ENCODE measurements at places on chromosomes 1 and 21. TPM values are rescaled to one million over a fixed set of nuclear protein-coding genes. Genes with fewer than 3 reads are reported as not detected.

C1orf167 gene
- not detected for polyA plus RNA-seq

FASLG gene
- polyA plus RNA-seq = not detected

FNDC5 gene
- polyA plus RNA-seq = 214 TPM

FAM163A gene
- not detected for polyA plus RNA-seq

FMO3 gene
- not detected for polyA plus RNA-seq

BRINP3 gene
- 10.5 TPM for polyA plus RNA-seq

TMPRSS2 gene
- not detected for polyA plus RNA-seq

GNAT2 gene
- not detected for polyA plus RNA-seq
